Renal cortex interstitium (tissue), 15 donors: ENCODE measurements at places on chromosomes 5 and 9. TPM values are rescaled to one million over a fixed set of nuclear protein-coding genes. Genes with fewer than 3 reads are reported as not detected.
A peak's percentile ranks its signal among the peaks of the same experiment; 100 is the strongest.

DNA sequence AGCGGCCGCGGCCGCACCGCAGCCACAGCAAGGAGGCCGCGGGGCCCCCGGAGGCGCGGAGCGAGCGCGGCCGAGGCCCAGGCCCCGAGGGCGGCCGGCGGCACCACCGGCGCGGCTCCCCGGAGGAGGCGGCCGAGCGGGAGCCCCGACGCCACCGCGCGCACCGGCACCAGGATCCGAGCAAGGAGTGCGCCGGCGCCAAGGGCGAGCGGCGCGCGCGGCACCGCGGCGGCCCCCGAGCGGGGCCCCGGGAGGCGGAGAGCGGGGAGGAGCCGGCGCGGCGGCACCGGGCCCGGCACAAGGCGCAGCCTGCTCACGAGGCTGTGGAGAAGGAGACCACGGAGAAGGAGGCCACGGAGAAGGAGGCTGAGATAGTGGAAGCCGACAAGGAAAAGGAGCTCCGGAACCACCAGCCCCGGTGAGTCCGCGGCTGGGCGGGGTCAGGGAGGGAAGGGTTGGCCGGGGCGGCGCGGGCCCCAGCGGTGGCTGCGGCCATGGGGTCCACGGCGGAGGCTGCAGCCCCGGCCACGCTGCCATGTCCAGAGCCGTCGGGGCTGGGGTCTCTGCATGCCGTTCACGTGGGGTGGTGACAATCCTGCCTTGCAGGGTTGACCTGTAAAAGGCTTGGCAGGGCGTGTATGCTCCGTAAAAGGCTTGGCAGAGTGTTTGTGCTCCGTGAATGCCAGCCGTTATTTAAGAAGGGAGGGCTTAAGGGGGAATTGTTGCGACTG, 146.0 kb downstream of the CACNA1B start:
- DNase-seq, result no peak

DNA sequence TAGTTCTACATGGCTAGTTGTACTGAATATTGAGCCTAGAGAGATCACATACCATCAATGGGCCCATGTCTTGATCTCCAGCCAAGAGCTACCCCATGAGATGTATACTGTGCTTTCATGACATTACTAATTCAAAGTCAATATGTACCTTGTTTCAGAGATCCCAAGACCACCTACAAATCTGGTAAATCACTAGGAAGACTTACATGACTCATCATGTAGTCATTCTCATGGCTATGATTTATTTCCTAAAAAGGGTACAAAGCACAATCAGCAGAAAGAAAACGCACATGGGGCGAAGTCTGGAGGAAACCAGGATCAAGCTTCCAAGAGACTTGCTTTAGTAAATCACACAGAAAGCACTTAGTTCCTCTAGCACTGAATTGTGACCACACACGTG, 103.0 kb downstream of the PCSK5 start:
- no peak for DNase-seq

DNA sequence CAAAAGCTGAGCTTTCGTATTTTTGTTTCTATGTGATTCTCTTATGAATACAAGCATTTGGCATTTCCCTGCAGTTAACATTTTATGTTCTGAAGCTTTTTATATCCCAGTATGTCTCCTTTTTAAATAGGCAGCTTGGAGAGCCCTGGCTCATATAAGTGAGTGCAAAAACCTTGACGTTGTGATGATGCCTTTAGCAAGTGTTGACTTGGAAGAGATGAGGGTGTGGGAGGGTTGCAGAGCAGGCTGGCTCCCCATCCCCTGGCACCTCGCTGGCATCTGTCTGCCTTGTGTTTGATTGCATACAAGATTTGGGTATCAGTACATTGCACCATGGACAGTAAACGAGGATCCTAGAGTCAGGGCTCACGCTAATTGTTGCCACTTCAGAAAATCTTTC, 42.1 kb upstream of the DIRAS2 start:
- no peak for DNase-seq

PCDHGA5 gene
- polyA plus RNA-seq, result 2.7 TPM

CDHR2 gene
- 21.5 TPM for polyA plus RNA-seq

GRCh38 chr5:32443541-32444430, 754 bp downstream of the ZFR start:
- DNase-seq, result peak; percentile 43

RMRP gene
- not detected for polyA plus RNA-seq

LRRC70 gene
- polyA plus RNA-seq, result 4.9 TPM
